Hematopoietic multipotent progenitor cell (in vitro differentiated cells): ENCODE measurements at places on chromosomes 12 and 14. TPM values are rescaled to one million over a fixed set of nuclear protein-coding genes. Genes with fewer than 3 reads are reported as not detected.

Gene P2RX2
- not detected for total RNA-seq

DNA sequence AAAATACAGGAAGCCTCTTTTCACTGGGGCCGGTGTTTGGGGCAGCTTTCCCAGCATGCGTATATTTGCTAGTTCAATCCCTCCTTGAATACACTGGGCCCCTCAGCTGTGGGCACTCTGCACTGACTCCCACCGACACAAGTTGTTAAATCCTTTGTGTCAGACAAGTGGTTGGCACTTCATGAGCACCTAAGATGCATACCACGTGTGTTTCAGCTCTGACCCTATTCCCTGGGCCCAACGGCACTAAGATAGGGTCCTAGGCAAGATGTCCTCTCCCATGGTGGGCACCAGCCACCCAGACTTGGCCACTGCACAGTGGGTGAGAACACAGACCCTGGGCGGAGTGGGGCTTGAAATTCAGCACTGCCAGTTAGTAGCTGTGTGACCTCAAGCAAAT, 173.8 kb downstream of the BCL11B start:
- DNase-seq, result no peak

Gene LGALS3
- 1.9 TPM for total RNA-seq

DNA sequence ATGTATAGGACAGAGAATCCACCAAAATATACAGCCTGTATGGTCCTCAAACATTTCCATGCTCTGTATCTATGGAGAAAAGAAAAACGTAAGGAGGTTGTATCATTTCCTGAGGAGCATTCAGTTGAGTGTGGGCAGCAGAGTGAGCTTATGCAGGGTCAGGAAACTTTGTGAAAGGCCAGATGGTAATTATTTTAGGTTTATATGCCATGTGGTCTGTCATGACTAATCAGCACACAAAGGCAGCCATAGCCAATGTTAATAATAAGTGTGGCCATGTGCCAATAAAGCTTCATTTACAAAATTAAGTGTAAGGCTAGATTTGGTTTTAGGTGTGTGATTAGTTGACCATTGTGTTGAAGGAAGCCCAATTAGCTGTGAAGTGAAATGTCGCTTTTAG, 33.2 kb upstream of the A2M start:
- no peak for DNase-seq

DNA sequence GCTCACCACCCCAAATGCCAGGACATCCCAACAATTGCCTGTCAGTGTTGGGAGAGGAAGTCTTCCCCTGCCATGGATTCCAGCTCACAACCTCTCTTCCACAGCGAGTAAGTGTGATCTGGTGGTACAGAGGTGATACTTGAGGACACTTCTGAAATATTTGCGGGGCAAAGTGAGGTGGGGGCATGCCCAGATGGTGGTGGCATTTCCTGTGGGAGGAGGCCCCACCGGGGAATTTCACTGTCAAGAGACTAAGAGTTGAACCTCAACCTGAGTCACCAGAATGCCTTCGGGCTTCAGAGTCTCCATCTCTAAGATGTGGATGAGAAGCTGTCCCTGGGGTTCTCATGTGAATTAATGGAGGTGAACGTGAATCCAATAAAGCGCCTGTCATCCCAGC, 122.3 kb upstream of the RFLNA start:
- DNase-seq, result no peak

GRCh38 chr12:93749515-93749914, 72.3 kb downstream of the CRADD start:
- no peak for DNase-seq

Gene SCNN1A
- total RNA-seq, result 0.81 TPM

DNA sequence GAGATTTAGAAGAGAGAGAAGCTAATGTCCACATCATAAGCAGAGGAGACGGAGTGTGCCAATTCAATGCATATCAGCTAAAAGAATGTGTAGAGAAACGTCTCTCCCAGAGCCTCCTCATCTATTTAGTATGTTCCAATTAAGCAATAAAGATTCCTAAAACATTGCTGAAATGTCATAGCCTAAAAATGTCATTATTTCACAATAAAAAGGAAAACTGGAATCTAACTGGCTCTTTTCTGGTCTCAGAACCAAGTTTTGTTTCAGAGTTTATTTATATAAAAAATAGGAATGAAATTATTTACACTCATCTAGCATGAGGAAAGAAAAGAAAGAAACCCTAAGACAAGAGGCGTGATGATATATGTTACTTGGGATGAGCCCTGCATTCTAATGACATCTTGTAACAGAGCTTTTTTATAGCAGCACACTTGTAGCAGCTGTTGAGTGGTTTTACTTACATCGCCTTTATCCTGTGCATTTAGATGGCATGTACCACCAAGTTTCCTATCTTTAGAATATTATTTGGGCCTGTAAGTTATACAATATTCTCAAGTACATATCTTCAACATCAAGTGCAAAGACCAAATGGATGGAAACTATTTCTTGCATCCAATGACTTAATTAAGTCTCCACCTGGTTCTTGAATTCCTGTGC, 266.3 kb upstream of the PRKD1 start:
- no peak for DNase-seq

Gene FOXA1
- 0.27 TPM for total RNA-seq

Gene BATF
- total RNA-seq, result 24.2 TPM

DNA sequence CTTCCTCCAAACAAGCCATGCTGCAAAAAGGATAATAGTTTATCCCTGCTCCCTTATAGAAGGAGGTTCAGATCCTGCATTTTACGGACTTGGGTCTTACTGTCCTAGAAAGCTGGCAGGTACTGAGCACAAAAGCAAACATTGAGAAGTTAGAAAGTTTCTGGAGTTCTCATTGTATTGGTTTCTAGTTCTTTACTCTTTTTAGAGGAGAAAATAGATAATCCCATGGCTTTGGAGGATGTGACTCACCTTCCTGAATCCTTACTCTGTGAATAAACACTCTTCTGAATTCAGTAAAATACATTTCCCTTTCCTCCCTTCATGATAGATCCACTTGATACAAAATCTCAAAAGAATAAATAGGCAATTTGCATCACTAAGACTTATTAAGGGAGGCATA, 188.9 kb downstream of the NPAS3 start:
- DNase-seq, result no peak

GRCh38 chr12:110258466-110258865, 22.6 kb upstream of the ATP2A2 start:
- no peak for DNase-seq

GRCh38 chr12:131356485-131357184, 354.3 kb upstream of the SFSWAP start:
- DNase-seq, result no peak

- no peak for DNase-seq
These were observed 120.5 kb downstream of the PTPN11 start for GRCh38 chr12:112539221-112539620.

GRCh38 chr14:58327019-58327418, 28.7 kb downstream of the ARID4A start:
- DNase-seq, result no peak

Gene KCNK10
- total RNA-seq, result not detected

DNA sequence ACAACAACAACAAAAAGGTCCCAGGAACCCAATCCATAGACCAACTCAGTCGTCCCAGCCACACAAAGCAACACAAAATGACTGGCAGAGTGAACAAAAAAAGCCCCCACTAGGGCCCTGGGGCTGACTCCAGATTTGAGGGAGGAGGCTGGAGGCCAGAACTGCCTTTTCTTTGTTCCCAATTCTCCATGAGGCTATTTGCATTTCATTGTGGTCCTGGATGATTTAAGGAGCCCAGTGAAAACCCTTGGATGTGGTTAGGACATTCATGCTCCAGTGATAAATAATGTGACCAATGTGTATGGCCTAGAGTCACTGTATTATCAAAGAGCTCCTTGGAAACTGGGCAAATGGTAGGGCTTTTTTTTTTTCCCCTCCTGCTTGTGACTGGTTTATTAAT, 192.9 kb downstream of the NUAK1 start:
- no peak for DNase-seq

DNA sequence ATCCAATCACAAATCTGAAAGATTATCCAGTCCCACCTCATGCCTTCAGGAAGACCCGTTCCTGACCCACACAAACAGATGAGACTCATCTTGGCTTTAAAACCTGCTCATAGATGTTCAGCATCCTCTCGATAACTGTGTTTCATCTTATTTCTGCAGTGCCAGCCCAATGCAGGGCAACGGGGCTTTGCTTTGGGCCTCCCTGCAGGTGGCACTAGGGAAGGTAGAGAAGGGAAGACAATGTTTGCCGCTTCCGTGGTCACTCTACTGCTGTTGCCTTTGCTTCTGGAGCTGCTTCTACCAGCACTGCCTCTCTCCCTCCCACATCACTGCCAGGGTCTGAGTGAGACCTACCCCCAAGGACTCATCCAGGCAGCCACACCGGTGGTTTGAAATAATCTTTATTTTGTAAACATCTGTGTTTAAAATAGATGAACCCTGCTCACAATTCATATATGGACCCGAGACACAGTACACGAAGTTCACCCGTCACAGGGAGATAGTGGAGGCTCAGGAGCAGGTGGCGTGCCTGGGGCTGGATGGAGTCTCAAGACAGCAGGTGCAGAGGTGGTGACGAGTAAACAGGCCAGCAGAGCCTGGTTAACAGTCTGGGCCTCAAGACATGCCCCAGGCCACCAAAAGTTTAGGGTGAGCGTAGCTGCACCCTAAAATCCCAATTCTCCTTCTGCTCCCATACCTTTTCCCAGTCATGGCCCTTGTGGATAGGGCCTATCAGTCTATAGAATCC, 3.1 kb upstream of the GPX2 start:
- no peak for DNase-seq

Gene CHD8
- total RNA-seq, result 78.6 TPM
